NCI-H2081 (cell line): ENCODE measurements at places on chromosomes 11 and 22.

- no peak for DNase-seq
Observed at GRCh38 chr11:16891964-16892363, 122.2 kb downstream of the PLEKHA7 start.

- DNase-seq: no peak
Observed at GRCh38 chr22:32920032-32920628, 118.6 kb downstream of the TIMP3 start.

GRCh38 chr22:33126881-33127280 is 68.7 kb upstream of the SYN3 start:
- DNase-seq: no peak

GRCh38 chr11:17735818-17736578 is 1.4 kb downstream of the KCNC1 start:
- no peak for DNase-seq

GRCh38 chr11:14320020-14320419 is 39.0 kb downstream of the RRAS2 start:
- DNase-seq: no peak

GRCh38 chr11:84295815-84296214 is 1009.6 kb upstream of the CCDC90B start:
- no peak for DNase-seq

DNA sequence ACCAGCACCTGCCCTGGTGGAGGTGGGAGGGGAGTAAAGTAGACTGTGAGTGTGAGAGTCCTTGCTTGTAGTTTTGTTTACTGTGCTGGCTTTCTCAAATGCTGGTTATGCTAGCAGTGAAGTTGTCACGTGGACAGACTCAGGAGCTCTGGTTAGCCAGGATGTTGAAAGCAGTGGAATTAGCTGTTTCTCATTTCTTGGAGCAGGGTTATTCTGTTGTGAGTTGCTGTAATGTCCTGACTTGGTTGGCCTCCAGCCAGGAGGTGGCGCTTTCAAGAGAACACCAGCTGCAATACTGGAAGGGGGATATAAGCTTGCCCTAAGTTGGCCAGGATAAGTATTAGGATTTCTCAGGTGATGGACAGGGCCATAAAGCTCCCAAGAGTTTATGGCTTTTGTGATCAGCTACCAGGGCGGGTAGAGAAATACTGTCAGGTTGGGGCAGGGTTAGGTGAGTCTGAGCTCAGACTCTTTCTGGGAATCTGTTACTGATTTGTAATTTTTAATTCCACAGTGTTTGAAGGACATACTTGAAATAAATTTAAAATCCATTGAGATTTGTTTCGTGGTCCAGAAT is 13.7 kb downstream of the CYP2D6 start:
- DNase-seq: no peak

DNA sequence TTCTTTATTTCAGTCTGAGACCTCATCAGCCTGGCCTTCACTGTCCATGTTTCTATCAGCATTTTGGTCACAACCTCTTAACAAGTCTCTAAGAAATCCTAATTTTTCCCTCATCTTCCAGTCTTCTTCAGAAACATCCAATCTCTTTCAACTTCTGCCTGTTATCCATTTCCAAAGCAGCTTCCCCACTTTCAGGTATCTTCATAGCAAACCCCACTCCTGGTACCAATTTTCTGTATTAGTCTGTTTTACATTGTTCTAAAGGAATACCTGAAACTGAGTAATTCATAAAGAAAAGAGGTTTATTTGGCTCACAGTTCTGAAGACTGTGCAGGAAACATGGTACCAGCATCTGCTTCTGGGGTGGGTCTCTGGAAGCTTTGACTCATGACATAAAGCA is 8.1 kb upstream of the OR6X1 start:
- DNase-seq: no peak

GRCh38 chr11:103110391-103110790 is 1.2 kb downstream of the DYNC2H1 start:
- no peak for DNase-seq

GRCh38 chr11:128506356-128506755 is 81.0 kb downstream of the ETS1 start:
- DNase-seq: no peak

DNA sequence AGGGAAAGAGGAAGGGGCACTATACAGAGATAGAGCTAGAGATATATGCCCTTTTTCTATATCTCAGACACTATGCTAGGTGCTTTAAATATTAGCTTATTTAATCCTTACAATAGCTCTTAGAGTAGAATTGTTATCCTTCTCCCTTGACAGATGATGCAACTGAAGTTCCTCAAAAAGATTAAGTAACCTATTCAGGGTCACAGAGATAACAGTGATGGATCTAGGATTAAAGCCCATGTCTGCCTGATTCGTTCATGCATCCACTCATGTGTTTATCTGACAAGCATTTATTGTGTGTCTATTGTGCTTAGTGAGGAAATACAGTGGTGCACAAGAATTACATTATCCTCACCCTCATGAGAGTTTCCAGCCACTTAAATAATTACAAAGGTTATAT is 8.7 kb downstream of the CCDC83 start:
- DNase-seq: no peak
